NCI-H1417 (cell line): ENCODE measurements at places on chromosomes 16 and 17.

DNA sequence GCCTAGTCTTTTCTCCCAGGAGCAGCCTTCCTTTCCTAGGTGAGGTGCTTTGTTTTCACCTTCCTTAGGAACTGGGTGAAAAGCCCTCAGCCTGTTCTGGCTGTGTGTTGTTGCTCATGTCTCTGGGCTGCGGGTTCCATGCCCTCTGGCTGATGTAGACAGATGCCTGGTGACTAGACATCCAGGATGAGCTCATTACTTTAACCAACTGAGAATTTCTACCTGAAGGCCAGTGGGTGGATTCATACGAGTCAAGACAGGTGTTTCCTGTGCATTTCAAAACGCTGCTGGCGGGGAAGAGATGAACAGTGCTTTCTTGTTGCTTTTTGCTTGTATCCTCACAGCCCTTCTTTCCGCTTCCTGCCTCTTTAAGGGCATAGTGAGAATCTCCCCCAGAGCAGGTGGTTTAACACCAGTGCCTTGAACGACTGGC, 22.3 kb downstream of the SAP30BP start:
- DNase-seq = peak; percentile 9

- no peak for DNase-seq
Measured at GRCh38 chr17:14793237-14793636, 471.9 kb downstream of the PMP22 start.

DNA sequence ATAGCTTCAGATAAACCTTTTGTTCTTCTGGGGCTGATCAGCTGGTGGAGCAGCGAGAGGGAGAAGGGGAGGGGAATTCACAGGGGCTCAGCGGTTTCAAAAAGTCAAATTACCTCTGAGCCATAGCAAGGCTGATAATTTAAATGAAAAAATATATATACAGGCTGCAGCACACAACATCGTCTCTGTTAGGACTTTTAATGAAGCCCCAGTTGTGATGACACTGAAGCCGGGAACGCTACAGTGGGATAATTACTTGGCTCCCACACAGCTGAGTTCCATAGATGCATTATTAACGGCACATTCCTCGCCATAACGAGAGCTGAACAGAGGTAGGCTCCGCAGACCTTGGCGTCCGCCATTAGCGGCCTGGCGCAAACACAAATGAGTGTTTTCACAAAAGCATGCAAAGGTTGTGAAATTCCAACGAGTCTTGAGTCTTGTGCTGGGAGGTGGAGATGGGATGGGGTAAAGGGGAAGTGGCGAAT, 216.0 kb downstream of the C16orf78 start:
- no peak for DNase-seq

DNA sequence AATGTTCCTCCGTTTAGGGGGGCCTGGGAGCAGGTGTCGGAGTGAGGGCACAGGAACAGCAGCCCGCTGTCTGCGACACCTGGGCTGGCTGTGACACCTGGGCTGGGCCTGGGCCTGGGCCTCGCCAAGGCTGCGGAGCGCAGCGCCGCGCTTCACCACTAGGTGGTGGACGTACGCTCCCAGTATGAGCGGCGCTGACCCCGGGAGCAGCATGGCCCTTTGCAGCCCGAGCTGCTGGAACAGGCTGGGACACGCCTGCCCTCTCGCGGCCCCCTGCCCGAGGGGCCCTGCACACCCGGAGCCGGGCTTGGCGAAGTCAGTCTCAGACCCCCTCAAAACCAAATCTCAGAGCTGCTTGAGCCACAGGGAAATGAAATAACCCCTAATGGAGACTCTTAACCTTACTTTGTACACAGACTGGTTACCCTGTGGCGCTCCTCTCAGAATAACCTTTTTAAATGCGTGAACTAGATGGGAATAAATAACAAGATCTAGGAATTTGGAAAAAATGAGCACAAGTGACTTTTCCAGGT, 38.6 kb upstream of the FA2H start:
- DNase-seq = peak; percentile 68

GRCh38 chr17:43952351-43952723, 1.4 kb downstream of the PYY start:
- DNase-seq = no peak

DNA sequence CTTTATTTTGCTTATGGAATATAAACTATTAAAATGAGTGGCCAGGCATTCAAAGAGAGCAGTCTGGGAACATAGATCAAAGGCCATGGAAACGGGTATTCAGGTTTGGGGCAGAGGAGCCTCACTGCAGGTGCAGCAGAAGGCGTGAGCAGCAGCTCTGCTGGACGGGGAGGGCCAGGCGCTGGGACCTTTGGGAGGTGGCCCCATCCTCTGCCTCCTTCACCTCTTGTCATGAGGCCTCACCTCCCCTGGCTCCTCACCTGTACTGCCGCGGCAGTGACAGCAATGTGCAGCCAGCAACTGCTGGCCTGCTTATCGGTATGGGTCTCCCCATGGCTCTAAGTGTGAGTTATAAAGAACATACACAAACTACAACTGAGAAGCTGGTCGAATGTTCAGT, 109.4 kb downstream of the CDK5R1 start:
- DNase-seq = no peak

GRCh38 chr17:71580220-71580619, 540.6 kb upstream of the SOX9 start:
- no peak for DNase-seq

GRCh38 chr17:28469376-28469775, 4.1 kb upstream of the SLC13A2 start:
- no peak for DNase-seq

- no peak for DNase-seq
Measured at GRCh38 chr16:75007443-75007842, 8.6 kb downstream of the ZNRF1 start.
